Neural progenitor cell (in vitro differentiated cells): ENCODE measurements at places on chromosomes 5 and 9.

GRCh38 chr9:128702949-128703615 lies 779 bp downstream of the PKN3 start:
- peak; percentile 82 for DNase-seq

GRCh38 chr5:94040591-94041148 lies 299.3 kb upstream of the POU5F2 start:
- no peak for DNase-seq

- DNase-seq, result peak; percentile 17
These were observed 138.5 kb upstream of the TYRP1 start for GRCh38 chr9:12554636-12555035.

DNA sequence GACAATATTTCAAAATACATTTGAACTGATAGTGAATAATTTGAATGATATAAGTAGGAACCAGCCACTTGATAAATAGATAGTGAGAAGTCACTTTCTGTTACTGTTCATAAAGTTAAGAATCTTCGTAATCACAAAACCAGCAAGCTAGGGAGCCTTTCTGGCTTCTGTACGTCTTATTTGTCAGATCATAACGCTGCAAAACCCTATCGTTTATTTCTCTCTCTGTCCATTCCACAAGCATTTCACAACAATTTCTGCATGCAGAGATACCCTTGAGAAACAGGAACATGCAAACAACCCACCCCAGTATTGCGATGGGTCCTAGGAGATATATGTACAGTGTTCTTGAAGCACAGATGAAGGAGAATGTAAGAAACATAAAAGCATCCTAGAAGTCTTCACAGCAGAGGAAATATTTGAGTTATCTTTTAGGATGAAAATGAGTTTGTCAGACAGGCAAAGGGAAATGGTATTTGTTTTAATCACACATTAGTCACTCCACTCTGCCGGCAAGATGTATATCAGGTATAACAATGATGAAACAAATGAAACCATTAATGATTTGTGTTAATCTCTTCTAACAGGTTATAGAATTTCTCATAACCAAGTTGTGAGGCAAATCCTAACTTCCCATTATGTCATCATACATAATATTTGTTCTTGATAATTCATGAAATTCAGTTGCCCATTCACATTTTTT lies 668.7 kb upstream of the FTMT start:
- no peak for DNase-seq

DNA sequence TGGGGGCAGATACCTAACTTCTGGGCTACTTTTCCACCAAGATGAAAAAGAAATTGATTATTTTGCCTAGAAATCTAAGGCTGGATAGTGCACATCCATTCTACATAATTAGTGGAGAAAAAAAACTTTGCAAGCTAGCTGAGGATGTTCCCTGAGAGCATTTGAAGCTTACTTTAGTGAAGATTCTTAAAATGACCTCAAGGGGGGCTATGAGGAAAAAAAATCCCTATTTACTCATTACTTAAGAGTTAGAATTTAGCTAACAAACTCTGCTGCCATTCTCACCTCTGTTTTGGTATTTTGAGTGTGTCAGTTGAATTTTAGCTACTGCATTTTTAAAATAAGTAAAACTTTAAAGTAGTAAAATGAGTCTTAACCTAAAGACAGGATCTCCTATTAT lies 9.2 kb upstream of the FGF10 start:
- DNase-seq, result no peak

GRCh38 chr9:129649726-129650679 lies 8.1 kb upstream of the ASB6 start:
- no peak for DNase-seq

- DNase-seq, result no peak
These were observed 534.7 kb downstream of the CAAP1 start for GRCh38 chr9:26357803-26358344.

DNA sequence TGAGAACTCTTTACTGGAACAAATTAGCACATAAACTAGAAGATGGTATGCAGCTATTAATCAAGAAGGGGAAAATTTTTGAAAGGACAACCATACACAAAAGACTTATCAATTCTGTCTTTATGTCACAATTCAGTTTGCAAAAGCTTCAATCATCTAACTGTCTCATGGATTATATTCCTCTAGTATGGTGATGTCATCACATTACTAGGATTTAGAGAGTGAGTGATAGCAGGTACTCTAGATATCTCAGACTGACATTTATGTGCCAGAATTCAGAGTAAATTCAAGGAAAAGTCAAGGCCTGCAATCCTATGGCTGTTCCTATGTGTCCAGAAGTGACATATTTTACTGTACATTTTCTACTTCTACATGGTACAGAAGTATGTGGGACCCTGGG lies 318.9 kb upstream of the GRAMD2B start:
- no peak for DNase-seq

DNA sequence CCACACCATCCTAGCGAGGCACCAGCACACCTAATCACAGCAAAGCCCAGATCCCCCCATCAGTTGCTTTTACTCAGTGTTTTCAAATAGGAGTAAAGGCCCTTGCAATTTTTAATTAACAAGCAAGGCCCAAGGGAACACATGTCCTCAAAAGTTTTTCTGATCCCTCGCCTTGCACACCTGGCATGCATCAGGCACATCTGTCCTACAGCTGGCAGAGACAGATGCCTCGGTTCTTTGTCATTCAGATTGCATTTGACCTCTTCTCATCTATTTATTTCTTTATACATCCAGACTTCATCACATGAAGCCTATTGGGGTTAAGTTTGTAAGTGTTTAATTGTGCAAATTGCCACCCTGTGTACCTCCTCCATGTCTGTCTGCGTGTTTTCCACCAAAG lies 241.4 kb downstream of the MARCHF11 start:
- DNase-seq, result no peak

GRCh38 chr9:21902136-21902535 lies 92.1 kb downstream of the CDKN2A start:
- no peak for DNase-seq

DNA sequence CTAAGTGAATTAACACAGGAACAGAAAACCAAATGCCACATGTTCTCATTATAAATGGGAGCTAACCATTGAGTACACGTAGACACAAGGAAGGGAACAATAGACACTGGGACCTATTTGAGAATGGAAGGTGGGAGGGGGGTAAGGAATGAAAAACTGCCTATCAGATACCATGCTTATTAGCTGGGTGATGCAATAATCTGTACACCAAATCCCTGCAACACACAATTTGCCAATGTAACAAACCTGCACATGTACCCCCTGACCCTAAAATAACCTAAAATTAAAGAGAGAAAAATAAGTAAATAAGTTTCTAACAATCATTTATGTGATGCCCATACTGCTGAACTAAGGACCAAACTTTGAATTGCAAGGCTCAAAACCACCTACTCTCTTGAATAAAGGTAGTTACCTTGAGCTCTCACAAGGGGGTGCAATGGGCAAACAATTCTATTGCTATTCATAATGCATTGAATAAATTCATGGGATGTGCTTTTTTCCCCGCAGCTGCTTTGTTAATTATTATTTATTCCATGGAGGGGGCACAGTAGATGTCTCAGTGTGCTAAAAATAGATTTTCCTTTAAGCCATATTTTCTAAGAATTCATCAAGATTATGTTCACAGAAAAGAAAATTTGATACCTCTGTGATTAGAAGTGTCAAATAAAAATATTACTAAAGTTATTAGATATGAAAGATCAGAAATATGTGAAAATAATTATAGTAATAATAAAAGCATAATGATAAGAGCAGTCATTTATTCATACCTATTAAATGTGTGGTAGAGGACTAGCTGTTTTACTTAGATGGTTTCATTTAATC lies 76.2 kb upstream of the PTPN3 start:
- peak; percentile 78 for DNase-seq

DNA sequence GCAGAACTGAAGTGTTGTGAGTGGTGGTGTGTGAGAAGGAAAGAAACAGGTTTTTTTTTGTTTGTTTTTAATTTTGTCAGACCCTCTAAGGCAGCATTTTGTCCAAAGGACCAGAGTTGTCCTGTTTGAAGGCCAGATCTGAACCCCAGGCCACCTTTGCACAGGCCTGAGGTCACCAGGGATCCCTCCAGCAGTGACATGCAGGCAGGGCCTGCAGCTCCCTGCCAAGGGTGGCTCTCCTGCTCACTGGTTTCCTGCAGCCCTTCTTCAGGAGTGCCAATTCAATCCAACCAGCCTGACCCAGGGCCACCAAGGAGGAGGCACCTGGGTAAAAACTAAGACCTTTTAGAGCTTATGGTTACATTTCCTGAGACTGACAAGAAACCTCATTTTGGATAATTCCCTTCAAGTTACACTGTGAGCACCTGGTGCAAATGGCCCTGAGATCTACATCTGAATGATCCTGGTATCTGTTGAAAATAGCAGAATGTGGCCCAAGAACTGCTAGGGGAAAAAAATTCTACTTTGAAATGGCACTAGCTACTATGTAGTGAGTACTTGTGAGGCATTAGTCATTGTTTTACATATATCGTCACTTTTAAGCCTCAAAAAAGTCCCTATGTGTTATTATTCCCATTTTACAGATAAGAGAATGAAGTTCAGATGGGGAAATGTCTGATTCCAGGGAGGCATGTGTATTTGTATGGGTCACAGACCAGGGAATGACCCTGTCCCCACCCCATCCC lies 33.5 kb upstream of the SMU1 start:
- DNase-seq, result no peak

DNA sequence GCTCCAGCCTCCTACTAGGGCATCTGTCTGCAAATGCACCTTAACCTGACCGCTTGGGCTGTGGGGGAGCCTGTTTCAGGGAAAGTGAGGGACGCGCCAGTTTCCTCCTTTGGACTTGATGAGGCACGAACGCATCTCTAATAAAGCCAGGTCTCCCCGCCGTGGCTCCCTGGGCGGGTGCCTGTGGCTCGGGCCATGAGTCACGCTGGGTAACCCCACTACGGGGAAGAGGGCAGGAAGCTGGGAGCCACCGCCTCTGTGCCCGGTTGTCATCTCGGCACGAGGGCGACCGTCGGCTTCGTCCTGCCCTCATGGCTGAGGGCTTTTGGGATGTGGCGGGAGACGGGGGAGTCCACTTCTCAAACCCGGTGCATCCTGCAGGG lies 12.1 kb downstream of the NOTCH1 start:
- DNase-seq, result no peak

DNA sequence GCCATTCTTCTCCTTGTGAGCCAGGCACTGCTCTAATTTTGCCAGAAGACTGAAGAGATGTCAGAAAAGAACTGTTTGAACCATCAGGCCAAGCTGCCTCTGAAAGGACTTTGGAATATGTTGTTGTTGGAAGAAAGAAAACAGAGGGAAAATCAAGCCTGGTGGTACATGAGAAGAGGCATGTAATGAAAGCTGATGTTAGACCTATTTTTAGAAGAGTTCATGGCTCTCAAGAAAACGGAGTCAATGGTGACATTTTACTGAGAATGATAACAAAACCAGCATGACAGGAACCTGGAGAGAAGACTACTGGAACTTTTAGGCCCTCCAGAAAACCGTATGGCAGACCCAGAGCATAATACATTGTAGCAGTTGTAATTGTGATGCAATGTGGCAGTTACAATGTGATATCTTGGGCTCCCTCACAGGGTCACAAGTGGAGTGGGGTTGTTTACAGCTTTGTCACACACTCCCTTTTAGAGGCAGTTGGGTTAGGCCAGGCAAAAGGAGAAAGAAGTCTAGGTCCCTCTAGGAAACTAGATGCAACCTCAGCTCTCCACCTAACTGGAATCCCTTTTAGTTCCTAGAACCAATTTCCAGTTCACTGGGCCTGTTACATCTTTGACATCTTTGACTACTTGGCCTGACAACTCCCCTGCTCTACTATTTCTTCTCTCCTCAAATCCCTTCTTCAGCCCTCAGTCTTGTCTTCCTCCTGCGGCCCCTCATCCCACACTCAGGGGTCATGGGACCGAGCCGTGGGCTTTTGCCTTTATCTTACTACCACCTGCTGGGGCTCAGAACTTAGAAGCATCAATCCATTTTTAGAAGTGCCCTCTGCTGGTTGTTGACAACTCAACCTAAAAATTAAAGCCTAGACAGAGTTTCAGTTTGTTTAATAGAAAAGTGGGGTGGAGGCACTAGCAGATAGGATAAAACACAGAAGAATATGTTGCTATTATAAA lies 61.2 kb upstream of the JAK2 start:
- no peak for DNase-seq

GRCh38 chr5:131634238-131634637 lies 791 bp downstream of the RAPGEF6 start:
- DNase-seq, result no peak

DNA sequence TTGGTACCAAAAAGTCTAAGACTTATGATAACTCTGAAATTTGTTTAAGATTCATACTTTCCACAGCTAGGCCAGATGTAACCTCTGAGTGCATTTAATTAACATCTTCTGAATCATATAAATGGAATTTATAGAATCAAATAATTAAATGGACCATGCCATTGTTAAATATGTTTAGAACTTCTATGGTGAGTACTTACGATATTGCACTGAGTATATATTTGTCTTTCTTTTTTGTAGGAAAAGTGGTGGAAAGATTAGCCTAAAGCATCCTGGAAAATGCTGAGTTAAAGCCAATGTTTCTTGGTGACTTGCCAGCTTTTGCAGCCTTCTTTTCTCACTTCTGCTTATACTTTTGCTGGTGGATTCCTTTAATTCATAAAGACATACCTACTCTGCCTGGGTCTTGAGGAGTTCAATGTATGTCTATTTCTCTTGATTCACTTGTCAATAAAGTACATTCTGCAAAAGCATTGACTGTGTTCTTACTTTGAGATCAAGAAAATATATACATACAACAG lies 11.9 kb downstream of the SPINK6 start:
- DNase-seq, result no peak

DNA sequence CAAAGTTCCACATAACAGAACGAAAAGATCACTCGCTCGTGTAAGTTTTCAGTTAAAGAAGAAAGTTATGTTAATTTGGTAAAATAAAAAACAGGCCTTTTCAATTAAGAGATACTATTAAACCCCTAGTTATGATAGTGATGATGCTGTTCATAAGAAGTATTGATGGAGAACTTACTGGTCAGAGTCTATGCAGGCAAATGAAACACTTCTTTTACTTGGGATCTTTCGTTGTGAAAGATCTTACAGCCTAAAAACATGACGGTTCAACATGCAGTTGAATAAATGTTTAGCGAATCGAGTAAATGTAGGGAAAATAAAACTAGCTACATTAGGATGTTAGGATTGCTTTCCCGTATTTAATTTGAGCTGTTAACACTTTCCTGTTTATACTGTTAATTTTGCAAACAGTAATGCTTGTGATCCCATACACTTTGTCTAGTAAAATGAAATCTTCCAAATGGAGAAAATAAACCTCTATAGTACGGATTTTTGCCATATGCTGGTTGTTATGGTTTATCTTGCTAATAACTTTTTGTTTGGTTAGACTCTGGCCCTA lies 2.0 kb downstream of the RHOBTB3 start:
- DNase-seq, result no peak

DNA sequence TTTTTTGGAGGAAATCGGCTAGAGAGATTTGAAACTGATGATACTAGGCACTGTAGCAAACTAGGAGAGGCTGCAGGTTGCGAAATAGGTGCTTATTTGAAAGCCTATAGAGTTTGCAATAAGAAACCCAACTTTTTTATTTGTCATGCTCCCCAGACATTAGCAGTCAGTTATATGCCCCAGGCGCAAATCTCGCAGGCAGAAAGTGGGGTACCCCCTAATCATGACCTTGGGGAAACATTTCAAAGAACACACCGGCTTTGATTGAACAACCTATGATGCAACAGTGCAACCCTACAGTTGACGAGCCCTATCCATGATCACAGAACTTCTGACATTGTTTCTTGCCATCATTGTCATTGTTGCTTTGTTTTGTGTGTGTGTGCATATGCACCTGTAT lies 510.5 kb downstream of the RAB3C start:
- DNase-seq, result no peak

GRCh38 chr9:83999141-83999918 lies 18.7 kb downstream of the RMI1 start:
- DNase-seq, result no peak

GRCh38 chr9:86843206-86843605 lies 104.1 kb downstream of the GAS1 start:
- no peak for DNase-seq
